Ecto neural progenitor cell (in vitro differentiated cells): ENCODE measurements at places on chromosomes 7 and 10.

DNA sequence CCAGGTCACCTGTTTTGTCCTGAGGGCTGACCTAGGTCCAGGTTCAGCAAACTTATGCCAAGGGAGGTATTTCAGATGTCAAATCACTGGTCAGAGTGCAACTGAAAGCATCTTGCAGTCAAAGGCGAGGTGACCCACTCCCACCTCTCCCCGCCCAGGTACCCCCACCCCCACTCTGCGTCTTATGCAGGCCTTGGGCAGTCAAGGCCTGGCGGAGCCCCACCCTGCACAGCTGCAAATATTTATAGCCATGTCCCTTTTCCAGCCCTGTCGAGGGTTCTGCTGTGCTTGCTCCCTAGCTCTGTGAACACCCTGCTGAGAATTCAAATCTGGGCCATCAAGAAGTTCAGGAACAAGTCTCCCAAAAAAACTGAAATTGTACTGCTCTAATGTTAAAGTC is 40.6 kb upstream of the BMPR1A start:
- DNase-seq: no peak

GRCh38 chr10:34104829-34105572 is 710.1 kb downstream of the PARD3 start:
- no peak for DNase-seq

DNA sequence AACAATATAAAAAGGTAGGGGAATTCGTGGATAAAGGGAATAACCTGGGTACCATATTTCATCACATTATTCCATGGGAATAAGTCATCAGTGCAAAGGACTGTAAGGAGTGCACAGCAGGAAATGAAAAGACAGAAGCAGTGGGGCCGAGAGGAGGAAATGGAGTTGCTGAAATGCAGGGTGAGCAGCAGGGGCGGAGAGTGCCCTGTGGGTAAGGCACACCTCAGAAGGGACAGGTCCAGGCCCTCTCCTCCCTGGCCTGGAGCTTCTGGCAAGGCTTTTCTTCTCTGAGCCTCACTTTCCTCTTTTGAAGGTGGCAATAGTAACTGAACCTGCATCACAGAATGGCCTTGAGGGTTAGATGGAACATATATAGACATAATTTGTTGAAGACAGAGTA is 26.2 kb downstream of the IKZF1 start:
- DNase-seq: no peak

- no peak for DNase-seq
Measured at GRCh38 chr7:142629588-142630260, 119.5 kb upstream of the PRSS1 start.

- no peak for DNase-seq
Measured at GRCh38 chr7:130473289-130473688, 18.6 kb upstream of the MEST start.

DNA sequence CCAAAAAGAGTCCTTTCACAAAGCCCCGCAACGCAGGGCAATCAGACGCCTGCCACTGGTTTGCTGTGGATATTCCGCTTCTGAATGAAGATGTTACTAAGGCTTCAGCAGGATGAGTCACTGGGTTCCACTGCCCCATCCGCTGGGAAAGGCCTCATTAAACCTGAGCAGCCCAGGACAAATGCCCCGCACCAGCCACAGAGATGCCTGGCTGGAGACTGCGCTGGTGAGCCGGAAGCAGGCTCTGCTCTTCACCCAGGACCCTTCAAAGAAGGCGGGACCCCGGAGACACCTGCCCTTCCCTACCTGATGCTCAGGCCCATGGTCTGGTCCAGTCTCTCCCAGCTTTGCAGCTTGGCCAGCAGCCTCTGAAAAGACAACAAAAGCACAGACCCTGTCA is 19.8 kb downstream of the MAD1L1 start:
- no peak for DNase-seq

- DNase-seq: no peak
Measured at GRCh38 chr7:40923626-40924025, 779.3 kb downstream of the INHBA start.

- DNase-seq: no peak
Measured at GRCh38 chr7:134662166-134662870, 15.7 kb downstream of the BPGM start.

DNA sequence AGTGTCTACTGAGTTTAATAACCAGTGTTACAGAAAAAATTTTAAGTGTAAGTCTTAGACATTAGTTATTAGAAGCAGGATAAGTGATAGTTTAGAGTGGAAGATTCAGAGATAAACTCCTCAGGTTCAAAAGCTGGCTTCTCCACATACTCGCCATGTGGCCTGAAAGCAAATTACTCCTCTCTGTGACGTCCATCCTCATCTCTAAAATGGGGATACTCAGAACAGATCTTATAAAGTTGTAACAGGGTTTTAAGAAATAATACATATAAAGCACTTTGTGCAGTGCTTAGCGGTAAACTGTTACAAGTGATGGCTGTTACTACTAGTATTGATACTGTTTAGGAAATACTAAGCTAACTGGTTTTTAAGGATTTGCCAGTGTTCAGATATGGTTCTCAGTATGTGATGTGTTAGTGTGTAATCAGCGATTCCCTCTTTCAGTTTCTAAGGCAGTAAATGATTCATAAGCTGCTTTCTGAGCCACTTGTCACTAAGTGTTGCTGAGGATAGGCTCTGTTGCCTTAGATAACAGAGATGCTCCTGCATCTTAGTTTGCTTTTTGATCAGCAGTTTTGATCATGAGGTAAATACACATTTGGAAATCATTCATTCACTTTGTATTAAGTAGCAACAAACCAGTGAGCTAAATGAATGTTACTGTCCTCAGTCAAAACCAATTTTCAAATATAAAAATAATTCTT is 58.7 kb downstream of the CYP51A1 start:
- DNase-seq: no peak

DNA sequence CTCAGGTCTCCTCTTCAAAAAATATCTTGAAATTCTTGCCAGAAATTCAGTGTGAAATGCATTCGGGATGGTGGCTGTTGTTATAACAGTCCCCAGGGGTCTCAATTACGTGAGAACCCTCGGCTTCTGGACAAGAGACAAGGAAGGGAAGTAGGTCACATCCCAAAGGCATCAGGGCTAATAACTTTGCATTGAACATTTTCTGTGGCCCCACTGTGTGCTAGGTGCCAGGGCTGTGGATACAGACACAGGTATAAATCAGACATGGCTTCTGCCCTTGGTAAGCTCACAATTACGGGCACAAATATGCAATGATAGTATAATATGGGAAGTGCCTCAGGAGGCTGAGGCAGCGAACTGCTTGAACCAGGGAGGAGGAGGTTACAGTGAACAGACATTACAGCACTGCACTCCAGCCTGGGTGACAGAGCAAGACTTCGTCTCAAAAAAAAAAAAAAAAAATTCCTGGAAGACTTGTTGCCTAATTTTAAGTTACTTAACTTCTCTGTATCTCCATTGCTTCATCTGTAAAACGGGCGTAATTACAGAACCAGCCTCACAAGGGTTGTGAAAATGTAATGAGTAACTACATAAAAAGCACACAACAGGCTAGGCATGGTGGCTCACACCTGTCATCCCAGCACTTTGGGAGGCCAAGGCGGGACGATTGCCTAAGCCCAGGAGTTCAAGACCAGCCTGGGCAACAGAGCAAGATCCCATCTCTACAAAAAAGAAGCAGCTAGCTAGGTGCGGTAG is 2.5 kb upstream of the RHBDD2 start:
- no peak for DNase-seq

DNA sequence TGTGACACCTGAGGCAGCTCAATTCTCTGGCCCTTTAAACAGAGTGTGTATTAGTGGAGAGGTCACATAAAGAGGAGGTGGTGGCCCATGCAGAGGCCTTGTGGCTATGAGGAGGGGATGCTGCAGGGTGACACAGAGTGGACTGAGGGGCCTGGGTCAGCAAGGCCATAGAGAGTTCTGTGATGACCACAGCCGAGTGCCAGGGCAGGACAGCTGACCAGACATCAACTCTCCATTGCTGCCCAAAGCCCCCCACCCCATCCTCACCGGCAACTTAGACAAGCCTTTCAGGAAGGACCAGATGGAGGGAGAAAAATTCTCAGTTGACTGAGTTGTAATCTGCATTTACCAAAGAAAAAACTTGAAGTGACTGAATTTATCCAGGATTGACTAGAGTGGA is 378.1 kb downstream of the RPS24 start:
- DNase-seq: no peak

DNA sequence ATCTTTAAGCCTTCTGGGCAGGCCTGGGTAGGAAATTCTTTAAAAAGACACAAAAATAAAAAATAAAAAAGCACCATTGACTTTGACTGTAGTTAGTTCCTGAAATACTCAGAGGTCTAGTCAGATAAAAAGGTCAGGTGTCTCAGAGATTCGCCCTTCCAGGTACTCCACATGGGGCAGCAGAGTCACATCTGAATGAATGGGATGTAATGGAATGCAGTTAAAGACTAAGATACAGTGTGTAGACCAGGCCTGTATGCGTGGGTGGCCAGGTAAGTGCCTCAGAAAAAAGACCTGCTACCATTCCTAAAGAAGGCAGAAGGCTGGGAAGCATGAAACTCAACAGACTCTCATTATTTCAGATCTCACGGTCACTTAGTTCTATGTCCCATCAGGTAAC is 68.6 kb upstream of the SEM1 start:
- DNase-seq: no peak

- no peak for DNase-seq
Measured at GRCh38 chr10:22992075-22992474, 64.2 kb downstream of the ARMC3 start.

- DNase-seq: no peak
Measured at GRCh38 chr10:72906446-72906845, 12.9 kb downstream of the OIT3 start.

- no peak for DNase-seq
Measured at GRCh38 chr10:43684292-43684559, 35.5 kb upstream of the ZNF32 start.

DNA sequence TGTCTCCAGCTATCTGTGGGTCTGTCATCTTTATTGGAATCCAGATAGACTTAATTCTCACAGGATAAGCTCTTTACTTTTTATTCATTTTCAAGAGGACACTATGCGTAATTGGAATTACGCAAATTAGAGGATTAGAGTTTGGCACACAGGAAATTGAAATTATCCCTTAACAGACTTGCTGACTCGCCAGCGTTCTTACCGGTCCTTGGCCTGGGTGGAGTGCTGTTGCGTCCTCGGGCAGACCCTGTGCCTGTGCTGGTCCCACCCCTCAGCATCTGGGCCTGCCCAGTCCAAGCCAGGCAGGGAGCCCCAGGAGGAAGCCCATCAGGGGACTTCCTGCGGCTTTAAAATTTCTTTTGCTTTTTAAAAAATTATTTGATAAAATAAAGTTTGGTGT is 101.8 kb downstream of the MKI67 start:
- DNase-seq: no peak

GRCh38 chr7:123770378-123770777 is 21.6 kb upstream of the WASL start:
- DNase-seq: no peak

DNA sequence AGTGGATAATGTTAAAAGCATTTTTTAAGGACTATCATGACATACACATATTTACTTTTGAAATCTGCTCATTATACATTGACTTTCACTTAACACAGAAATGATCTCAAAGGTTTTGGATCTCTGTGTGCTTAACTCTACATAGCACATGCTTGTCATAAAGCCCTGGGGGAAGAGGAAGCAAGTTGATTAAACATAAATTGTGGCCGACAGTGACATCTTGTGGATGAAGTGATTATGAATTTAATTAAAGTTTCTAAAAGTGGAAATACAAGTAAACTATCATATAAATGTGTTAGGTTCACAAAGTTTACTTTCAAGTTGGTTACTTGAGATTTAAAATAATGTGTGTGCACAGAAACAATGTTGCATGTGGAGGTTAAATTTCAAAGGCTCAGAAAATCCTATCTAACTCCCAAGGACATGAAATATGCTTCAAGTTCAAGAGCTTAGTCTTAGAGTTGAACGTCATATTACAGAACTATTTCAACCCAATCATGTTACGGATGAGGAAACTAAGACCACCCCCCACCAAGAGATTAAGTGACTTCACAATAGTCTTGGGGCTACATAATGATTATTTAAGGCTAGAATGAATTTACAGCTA is 1247.8 kb downstream of the GATA3 start:
- DNase-seq: no peak

GRCh38 chr7:155457544-155458110 is 302 bp upstream of the EN2 start:
- DNase-seq: no peak

DNA sequence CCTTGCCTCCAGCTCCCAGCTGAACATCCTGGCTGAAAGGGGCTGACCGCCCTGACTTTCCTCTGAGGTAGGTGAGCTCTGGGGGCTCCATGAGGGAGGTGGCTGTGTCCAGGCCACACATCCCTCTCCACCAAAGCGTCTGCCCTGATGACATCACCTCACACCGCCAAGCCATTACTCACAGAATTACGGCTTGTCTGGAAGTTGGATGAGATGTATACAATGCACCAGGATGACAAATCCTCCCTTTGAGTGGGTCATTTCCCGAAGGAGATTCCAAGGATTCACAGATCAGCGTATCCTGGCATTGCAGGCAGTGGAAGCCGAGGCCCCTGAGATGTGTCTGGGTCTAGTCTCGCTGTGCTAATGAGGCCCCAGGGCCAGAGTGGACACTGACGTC is 15.1 kb upstream of the RET start:
- no peak for DNase-seq

DNA sequence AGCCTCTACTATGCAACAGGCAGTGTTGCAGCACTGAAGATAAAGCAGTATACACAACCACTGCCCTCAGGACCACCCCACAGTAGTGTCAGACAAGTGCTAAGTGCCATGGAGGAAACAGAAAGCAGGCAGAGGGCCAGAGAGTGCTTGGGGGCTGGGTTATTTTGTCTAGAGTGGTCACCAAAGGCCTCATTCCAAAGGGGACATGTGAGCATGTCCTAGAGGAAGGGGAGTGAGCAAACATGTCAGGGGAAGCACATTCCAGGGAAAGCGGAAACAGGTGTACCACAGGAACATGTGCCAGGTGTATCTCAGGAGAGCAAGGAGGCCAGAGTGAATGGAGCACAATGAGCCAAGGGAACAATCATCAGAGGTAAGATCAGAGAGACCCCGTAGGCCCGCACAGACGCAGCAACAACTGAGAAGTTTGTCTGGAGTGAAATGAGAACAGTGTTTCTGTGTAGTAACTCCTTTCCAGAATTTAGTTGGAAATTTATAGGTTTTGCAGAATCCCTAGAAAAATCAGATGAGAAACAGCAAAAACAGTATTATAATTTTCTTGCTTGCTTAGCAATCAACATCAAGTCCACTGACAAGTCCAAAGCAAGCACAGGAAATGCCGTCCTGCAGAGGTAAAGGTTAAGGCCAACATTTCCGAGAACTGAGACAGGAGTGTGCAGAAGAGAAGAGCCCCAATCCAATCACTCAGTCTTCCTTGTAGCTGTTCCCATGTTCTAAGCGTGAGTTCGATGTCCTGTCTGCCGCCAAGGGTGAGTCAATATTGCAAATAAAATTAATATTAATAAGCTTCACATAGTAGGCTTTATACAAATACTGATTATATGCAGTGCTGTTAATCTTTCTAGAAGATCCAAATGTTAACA is 67.3 kb downstream of the SGMS1 start:
- DNase-seq: no peak
